ENCODE measurements at places on chromosomes 6 and 20.
A peak's percentile ranks its signal among the peaks of the same experiment; 100 is the strongest.

- no peak for DNase-seq
These were observed 286.9 kb upstream of the BMP2 start for GRCh38 chr20:6480328-6481200.

DNA sequence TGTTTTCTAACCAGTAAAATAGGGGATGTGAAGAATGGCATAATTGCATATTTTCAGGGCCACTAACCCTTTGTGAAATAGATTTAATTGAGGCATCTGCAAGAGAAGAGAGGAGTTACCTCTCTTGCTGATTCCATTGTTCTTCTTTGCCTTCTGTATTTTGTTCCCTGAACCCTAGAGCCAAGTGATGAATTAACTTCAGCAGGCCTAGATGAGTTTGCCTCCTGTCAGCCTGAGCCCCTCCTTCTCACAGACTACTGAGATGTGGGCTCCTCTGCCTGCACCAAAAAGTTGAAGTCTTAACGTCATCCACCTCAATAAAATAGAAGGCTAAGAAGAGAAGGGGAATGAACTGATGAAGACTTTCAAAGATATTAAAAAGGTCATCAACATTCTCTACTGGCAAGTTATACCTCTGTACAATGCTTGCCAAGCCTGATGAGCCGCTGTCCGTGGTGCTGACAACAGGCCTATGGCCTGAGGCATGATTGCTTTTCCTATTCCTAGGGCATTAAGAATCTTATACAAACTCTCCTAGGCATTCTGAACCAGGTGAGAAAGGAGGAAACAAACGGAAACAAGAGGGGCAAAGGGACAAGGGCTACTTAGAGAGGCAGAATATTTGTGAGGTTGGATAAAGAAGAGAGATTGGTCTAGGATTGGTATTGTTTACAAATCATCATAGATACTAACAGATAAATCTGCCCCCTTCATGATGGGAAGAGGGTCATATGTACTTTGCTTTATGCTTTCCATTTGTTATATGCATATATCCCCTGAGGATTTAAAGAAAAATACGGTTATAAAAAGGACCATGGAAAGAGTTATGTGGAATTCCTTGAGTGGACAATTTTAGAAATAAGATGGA is 46.8 kb downstream of the CD24 start:
- peak; percentile 28 for DNase-seq

DNA sequence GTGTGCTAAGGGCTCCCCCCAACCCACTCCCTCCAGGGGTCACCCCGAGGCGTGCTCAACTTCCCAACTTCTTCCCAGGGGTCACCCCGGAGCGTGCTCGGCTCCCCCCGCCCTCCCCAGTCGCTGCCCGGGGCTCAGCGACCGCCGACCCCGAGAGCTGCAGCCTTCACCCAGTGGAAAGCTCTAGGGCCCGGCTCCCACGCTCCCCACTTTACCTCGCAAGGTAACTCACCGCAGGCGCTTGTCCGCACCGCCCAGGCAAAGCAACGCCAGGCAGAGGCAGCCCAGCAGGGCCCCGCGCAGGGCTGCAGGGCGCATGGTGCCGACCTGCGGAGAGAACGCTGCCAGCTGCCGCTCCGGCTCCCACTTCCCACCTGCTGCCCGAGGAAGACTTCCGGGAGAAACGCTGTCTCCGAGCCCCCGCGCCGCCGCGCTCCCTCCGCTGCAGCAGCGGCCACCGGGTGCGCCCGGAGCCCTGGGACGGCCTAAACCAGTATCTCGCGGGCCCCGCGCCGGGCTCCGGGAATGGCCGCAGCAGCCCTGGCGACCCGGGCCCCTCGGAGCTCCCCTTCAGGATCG is 396 bp downstream of the RNASET2 start:
- DNase-seq, result no peak

GRCh38 chr6:39268721-39269120 is 39.4 kb upstream of the KCNK5 start:
- no peak for DNase-seq

GRCh38 chr6:22059126-22059525 is 237.7 kb downstream of the PRL start:
- no peak for DNase-seq

DNA sequence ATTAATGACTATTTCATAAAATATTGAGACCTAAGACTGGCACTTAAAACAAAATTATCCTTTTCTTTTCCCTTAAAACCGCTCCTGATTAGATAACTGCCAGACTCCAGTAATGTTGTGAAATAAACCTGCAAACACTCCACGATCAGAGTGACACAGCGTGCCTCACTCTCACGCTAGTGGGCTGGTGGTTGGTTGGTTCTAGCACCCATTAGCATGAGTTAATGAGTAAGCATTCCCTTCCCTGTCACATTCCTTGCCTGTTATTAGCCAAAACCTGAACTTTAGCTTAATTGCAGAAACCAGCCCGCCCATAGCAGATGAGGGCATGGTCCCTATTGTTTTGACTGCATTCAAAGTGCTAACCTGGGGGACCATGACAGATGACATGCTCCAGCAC is 193.4 kb downstream of the CD83 start:
- DNase-seq, result no peak

GRCh38 chr20:32571566-32571965 is 13.6 kb downstream of the NOL4L start:
- no peak for DNase-seq

DNA sequence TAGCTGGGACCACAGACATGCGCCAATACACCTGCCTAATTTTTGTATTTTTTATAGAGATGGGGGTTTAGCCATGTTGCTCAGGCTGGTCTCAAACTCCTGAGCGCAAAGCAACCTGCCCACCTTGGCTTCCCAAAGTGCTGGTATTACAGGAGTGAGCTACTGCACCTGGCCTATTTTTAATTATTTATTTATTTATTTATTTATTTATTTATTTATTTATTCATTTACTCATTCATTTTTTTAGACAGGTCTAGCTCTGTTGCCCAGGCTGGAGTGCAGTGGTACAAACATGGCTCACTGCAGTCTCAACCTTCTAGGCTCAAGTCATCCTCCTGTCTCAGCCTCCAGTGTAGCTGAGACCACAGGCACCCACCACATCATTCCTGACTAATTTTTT is 434.3 kb downstream of the DOK5 start:
- no peak for DNase-seq

DNA sequence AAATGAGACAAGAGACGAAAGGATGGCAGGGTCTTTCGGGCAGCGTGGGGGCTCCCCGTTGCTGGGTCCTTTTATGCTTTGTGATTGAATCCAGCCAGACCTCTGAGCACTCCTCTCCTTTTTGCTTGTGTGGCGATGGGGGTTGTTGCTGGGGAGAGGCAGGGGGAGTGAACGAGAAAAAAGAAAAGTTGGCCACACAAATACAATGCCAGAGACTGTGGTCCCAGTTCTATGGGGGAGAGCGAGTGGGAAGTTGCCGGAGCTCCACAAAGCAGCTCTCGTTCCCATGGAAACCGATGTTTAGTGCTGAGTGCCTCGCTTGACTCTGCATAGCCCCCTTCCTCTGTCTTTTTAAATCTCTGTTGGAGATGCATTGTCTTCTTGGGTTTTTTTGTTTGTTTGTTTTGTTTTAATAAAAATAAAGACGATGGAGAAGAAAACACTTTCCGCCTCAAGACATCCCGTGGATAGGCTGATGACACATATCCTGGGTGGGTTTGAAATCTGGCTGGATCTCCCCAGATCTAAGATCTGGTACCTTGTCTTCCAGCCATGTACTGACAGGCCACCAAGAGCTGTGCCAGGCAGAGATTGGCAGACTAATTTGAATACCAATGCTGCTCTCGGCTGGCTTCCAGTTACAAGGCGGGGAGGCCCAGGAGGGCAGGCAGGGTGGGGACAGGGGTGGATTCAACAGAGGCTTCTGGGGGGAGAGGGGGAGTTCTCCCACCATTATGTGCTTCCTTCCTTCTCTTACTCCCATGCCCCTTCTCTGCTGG is 529.3 kb downstream of the QKI start:
- DNase-seq, result no peak

- DNase-seq, result no peak
These were observed 4.6 kb upstream of the BPIFA1 start for GRCh38 chr20:33231237-33231636.

- DNase-seq, result no peak
These were observed 120.0 kb downstream of the SLC16A10 start for GRCh38 chr6:111207141-111207858.

DNA sequence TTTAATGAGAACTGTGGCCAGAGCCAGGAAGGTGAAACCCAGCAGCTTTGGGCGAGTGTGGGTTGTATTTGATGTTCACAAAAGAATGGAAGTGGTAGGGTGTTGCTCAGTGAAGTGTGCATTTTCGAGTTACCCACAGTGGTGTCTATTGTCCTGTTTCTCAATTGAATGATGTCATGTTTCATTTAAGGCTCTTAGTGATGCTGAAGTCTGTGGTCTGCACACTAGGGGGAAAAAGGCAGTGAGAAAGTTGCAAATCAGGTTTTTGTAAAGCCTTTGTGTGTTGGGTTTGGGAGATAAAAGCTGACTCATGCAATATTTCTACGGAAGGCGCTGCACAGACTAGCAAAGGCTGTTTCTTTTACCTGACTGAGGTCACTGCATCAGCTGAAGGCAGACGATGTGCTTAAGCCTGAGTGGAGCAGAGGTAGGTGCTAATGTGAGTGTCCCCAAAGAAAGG is 121.1 kb downstream of the PLEKHG1 start:
- DNase-seq, result no peak

GRCh38 chr6:154715446-154715845 is 17.8 kb upstream of the SCAF8 start:
- DNase-seq, result no peak

GRCh38 chr6:41581381-41581991 is 35.3 kb downstream of the FOXP4 start:
- DNase-seq, result no peak

Data from stimulated activated CD4-positive, alpha-beta T cell treated with anti-CD3 and anti-CD28 coated beads, Interleukin-2, amount 100 ng/mL, for 24 hours (primary cell).